Adipocyte (in vitro differentiated cells): ENCODE measurements at places on chromosomes 2 and 18.

GRCh38 chr2:147348931-147349555 is 495.8 kb upstream of the ACVR2A start:
- DNase-seq = no peak

DNA sequence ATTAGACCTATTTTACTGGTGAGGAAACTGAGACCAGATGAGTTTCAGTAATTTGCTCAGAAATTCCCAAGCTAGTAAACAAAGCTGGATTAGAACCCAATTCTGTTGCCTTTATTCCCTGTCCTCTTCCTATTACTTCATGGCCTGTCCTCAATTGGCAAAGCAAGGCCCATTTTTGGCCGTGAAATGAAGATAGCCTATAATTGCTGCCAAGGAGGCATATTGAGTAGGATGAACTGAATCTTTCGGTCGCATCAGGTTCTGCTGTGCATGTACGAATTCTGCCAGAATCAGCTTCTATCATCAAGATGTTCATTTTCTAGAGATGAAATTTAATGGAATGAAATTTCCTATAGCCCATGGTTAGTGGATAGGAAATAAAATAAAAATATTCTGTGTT is 1485.2 kb upstream of the PIK3C3 start:
- no peak for DNase-seq

GRCh38 chr2:232882085-232882484 is 12.0 kb downstream of the SNORC start:
- DNase-seq = no peak

- DNase-seq = peak; percentile 52
These were observed 32.7 kb downstream of the QPCT start for GRCh38 chr2:37377187-37377532.
